ENCODE measurements at places on chromosomes 5 and 9.

DNA sequence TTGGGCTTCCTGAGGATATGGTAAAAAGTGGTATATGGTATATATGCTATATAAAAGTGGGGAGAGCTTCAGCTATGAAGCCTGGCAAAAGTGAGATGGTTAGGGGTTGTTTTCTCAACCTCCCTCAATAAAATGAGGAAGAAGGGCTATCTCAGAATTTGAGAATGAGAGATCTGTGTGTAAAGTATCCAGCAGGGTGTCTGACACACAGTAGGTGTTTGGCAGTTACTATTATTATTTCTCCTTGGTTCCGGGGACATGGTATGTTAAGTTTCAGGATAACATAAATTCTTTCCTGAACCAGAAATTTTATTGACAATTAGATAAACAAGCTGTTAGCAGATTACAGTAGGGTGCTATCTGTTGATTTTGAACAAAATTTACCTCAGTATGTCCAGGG lies 94.1 kb downstream of the DENND1A start:
- DNase-seq = no peak

DNA sequence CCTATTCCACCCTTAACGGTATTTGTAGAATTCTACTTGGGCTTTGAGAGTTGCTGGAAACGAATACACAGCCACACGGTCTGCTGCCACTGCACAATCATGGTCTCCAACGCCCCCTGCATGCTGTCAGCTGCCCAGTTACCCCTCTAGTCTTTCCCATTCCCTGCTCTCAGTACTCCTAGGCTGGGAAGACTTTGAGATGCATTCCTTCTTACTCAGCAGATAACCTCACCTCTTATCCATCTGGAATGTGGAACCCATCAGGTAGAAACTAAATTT lies 92.8 kb downstream of the ANKH start:
- DNase-seq = no peak

DNA sequence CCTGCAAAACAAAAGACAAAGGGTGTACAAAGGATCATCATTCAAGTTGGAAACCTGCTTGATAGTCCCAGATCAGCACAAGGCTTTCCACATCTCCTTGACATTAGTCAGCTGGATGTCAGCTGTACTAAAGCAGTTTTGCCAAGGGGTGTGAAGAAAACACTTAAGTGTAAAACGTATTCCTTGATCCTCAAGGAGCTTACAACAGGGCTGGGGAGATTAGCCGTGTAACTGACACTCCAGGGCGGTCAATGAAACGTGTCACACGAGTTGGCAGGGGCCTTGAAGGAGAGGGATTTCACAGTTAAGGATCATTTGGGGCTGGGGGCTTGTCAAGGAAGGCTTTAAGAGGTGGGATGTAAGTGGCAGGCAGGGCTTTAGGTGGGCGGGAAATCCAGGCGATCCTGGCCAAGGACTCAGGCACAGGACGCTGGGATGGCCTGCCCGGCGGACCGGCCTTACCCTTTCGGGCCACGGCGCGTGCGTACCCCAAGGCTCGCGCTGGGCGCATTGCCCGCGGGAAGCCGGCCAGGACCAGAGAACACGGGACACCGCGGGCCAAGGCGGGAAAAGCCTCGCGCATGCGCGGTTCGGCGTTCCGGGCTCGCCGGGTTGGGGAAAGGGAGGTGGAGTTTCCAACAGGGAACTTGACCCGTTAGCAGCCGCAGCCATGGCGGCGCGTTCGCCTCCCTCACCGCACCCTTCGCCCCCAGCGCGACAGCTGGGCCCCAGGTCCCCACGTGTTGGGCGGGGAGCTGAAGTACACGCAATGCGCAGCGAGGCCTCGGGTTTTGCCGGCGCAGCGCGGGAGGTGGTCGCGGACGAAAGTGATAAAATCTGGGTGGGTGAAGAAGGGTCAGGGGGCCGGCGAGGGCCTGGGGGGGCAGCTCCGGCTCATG lies at the start of gene CNTLN:
TSS of gene CNTLN (plus strand) at position 645 of the 899 bp plus-strand sequence. CDS start at position 671, 26 bp downstream.
- DNase-seq = peak; percentile 93

GRCh38 chr9:35566417-35566816 lies 38.6 kb upstream of the TESK1 start:
- no peak for DNase-seq

GRCh38 chr9:96599298-96599697 lies 20.3 kb downstream of the CDC14B start:
- DNase-seq = no peak

DNA sequence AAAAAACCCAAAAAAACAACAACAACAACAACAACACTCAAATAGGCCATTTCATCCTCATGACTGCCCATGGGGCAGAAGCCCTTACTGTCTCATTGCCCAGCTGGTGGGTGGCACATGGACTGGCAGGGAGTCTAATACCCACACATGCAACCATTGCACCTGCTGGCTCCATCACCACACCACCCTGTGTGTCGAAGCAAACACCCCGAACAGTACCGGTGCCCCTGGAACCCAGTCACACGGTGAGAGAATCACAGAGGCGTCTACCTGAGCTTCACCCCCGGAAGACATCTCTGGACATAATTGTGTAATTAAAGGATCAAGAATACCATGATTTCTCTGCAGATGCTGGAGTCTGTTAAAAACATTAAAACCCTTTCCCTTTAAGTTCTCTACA lies 6.5 kb downstream of the PAEP start:
- DNase-seq = no peak

DNA sequence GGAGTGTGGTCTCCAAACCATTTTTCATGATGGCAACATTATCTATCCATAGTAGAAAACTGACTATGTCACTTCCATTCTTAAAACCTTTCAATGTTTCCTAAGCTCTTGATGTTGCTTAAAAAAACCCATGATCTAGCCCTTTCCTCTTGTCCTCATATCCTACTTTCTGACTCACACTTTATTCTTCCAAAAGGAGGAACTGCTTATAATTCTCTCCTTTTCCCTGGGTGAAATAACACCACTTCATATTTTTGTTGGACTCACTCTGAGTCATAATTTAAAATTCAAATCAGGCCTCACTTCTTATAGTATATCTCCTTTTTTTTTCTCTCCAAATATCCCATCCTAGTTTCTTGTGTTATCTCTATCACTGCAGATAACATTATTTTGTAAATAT lies 513.9 kb downstream of the MAN2A1 start:
- DNase-seq = no peak

DNA sequence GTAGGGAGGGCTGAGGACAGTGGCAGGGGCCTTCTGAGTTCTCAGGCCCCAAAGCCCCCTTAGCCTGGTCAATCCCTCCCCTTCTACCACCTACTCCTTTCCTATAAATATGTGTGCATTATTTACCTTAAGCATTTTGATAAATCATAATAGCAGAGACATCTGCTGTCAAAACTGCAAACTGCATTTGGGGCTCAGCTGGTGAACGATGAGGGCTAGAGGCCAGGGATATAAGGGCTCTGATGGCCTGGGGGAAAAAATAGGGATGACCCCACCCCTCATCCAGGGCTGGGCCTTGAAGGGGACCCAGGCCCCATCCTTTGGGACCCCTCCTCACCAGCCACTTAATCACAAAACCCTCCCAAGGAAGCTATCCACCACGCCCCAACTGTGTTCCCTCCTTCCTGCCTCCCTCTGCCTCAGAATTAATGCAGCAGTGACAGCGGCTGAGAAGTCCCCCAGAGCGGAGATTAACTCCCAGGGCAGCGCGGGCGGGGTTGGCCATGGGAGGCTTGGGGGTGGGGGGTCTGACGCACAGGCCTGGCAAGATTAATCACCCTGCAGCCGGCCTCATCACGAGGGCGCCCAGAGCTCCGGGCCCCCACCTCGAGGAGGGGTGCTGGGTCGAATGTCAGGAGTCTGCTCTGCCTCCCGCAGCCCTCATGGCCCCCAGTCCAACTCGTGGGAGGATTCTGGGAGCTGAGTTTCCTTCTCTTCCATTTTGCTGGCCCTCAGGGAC lies 42.1 kb downstream of the CXXC5 start:
- DNase-seq = no peak

DNA sequence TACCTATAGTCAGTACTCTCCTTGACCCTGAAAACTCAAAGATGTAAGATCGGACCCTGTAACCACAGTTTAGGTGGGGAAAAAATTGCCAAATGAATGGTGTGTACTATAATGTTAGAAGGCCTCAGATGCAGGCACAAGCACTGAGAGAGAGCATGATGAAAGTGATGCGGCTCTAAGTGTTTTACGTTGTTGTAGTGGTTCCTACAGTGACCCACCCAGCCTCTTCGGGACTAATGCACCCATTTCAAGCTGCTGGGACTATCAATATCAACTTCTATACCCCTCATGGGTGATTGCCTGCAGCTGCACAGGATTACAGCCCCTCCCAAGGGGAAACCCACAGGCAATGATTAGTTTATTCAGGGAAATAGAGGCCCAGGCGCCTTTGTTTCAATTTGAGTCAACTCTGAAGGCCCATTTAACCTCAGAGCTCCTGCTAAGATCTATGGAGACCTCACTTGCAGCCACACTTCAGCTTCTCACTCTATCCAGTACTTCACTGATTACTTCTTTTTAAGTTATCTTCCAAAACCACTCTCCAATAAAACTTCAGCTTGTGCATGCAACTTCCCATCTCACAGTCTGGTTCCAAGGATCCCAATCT lies 340.7 kb downstream of the NR2F1-AS1 start:
- DNase-seq = no peak

GRCh38 chr5:154429341-154429740 lies 16.5 kb upstream of the SAP30L start:
- no peak for DNase-seq

DNA sequence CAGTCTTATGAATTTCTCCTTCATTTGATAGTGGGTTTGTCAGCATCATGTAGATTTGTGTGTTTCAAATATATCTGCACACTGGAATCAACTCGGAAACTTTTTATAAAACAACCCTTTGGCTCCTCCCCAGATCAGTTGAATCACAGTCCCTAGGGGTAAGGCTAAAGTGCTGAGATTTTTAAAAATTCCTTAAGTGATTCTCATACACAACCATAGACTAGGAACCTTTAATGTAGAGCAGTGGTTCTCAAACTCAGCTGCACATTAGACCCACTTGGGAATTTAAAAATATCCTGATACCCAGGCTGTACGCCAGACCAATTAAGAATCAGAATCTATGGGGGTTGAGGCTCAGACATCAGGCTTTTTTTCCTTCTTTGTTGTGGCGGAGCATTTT lies 17.5 kb upstream of the JAK2 start:
- DNase-seq = no peak

- DNase-seq = no peak
Measured at GRCh38 chr9:96486386-96487028, 36.5 kb downstream of the HABP4 start.

GRCh38 chr5:159313197-159313596 lies 17.1 kb downstream of the IL12B start:
- no peak for DNase-seq

DNA sequence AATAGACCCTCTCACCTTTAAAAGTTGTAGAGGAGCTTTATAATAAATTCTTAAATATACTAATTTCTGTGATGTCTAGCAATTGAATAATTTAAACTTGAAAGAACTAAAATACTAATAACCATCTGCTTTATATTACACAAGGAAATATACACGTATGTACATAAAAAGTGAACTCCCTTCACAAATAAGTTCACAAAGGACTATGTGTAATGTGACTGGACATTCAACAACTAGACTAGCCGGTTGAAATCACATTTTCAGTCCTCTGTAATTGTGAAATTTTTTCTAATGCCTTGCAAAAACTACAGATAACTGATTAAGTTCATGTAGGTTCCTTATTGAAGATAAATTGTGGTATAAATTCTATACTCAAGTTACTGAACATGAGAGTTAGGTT lies 11.6 kb downstream of the NSA2 start:
- no peak for DNase-seq

DNA sequence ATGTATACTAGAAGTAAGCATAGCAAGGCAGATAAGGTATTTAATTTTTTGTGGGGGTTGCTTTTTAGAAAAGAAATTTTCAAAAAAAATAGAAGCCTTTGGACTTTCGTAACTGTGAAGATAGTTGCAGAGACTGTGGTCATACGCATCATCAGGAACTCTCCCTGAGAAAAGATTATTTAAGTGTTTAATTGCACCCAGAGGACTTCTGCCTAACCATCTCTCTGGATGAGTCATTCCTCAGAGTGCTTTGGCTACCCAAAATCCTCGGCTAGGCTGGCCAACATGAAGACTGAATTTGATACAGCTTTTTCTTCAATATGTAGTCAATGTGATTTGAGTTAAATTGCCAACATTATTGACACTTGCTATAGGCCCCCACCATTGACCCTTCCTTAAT lies 296.4 kb downstream of the TLR4 start:
- no peak for DNase-seq

DNA sequence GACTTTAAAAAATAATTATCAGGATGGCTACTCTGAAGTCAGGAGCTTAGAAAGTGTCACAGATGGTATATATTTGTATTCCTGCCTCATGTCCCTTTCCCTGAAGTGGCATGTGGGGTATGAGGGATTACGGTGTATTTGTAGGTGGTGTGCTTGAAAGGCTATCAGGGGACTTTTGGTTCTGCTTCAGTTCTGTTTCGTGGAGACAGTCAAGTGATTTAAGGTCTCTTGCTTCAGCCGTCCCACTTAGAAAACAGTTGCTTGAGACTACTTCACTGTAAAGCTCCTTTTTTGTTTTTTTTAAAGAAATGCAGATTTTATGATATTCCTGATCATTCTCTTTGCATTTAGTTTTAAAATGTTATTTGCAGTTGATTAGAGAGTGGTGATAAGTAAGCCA lies 18.3 kb downstream of the PARP8 start:
- DNase-seq = no peak

DNA sequence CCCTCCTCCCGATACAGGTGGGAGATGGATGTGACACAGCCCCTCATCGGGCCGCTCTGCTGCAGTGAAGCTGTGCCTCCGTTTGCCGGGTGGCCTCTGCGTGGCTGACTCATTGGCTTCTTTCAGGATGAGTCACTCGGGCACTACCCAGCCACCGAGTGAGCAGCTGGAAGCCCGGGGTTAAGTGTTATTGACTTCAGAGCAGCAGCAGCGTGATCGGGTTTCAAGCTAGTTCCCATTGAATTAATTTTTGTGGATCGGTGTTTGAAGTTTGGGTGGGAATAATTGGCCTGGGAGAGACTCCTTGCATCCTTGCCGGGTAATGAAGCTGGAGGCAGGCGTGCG lies 266.4 kb upstream of the IRX4 start:
- no peak for DNase-seq

GRCh38 chr9:69486498-69486897 lies 161.5 kb downstream of the ENTREP1 start:
- DNase-seq = no peak

- no peak for DNase-seq
Measured at GRCh38 chr5:160537940-160538339, 116.3 kb downstream of the PTTG1 start.

GRCh38 chr9:25602400-25603044 lies 75.7 kb downstream of the TUSC1 start:
- no peak for DNase-seq

GRCh38 chr9:118536153-118536552 lies 832.0 kb downstream of the TLR4 start:
- no peak for DNase-seq

GRCh38 chr5:142795251-142795650 lies 25.1 kb downstream of the ARHGAP26 start:
- DNase-seq = no peak

DNA sequence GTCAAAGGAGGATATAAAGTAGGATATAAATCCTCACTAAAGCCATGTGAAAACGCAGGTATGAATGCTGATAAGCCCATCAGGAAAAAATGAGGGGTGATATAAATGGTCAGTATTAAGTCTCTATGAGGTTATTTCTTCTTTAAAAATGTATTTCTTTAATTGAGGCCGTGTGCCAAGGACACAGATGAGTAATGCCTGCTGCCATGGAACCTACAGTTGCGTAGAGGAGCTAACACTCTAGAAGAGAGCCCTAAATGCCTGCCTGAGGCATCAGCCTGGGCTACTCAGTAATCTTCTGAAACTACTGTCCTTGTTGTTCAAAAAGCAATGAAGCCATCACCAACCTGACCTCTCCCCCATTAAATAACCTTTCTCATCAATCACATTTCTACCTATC lies 84.9 kb downstream of the KLHL3 start:
- no peak for DNase-seq

Measured in NCI-H446 (cell line).